RCC 7860 (cell line): ENCODE measurements at places on chromosomes 5 and 9.

- no peak for DNase-seq
Observed at GRCh38 chr5:100539519-100539918, 4.3 kb downstream of the FAM174A start.

GRCh38 chr5:62256161-62257019 is 49.6 kb upstream of the KIF2A start:
- DNase-seq: no peak

GRCh38 chr5:74035521-74035937 is 409.5 kb downstream of the ARHGEF28 start:
- peak; percentile 61 for DNase-seq

- DNase-seq: no peak
Observed at GRCh38 chr5:44871401-44871800, 62.7 kb downstream of the MRPS30 start.

DNA sequence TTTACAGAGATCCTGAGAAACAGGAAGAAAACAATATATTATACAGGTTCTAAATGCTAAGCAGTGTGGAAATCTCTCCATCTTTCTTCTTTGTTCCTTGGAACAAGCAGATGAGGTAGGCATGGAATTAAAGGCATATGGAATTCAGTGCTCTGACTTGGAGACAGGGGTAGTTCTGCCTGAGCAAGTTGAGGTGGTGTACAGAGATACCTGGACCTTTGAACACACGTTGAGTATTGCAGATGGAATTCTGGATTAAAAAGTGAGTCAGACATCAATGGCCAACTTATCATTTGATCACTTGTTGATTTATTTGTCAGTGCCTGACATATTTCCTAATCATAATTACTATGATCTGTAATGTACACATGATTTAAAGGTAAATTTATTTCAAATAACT is 293.9 kb upstream of the IRX4 start:
- no peak for DNase-seq

- DNase-seq: no peak
Observed at GRCh38 chr9:5563417-5563815, 53.1 kb downstream of the PDCD1LG2 start.

DNA sequence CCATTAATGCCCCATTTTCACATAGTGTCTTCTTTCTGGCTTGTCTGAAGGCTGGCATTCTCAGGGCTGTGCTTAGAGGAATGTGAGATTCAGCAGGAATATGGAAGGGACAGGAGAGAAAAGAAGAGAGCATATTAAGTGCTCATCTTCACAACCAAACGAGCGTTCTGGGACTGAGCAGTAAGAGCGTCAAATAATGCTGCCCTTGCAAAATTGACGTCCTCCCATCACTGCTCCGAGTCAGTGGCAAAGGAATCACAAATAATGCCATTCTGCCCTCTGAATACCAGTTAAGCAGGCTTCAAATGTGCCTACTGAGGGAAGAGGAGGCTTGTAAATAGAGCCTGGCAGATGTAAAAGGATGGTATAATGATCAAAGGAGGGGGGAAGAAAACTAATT is 351.2 kb downstream of the EBF1 start:
- no peak for DNase-seq

- DNase-seq: peak; percentile 99
Observed at GRCh38 chr5:10719965-10720364, 41.1 kb downstream of the DAP start.

DNA sequence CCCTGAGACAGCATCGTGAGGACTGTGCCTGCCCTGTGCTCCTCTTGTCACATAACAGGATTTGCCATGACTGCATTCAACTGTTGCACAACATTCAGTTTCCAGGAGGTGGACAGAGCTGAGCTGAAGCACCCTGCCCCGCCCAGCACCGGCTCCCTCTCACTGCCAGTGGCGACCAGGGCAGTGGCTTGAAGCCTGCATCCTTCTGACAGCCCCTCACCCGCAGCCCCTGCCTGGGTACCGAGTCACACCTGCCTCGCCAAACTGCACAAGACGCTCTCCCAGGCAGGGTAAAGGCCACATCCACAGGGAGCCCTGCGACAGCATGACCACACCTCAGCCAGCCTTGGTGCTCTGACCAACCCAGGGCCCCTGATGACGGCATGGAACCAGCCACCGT is 59.9 kb upstream of the ZNF354A start:
- DNase-seq: no peak

DNA sequence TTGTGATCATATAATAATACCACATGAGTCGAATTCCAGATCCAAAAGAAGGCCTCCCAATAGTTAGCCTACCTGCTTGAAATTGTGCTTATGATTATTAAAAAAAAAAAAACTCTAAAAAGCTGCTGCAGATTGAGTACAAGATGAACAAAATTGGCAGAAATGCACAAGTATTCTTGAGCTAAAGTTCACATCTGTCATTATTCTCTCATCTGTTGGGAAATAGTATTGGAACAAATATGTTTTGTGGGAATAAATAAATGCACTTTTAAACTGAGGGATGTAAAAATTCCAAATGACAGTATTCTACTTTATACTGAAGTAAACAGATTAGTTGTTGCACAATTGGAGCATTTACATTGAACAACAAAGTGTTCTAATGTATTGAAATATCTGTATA is 15.7 kb downstream of the DAB2 start:
- no peak for DNase-seq

DNA sequence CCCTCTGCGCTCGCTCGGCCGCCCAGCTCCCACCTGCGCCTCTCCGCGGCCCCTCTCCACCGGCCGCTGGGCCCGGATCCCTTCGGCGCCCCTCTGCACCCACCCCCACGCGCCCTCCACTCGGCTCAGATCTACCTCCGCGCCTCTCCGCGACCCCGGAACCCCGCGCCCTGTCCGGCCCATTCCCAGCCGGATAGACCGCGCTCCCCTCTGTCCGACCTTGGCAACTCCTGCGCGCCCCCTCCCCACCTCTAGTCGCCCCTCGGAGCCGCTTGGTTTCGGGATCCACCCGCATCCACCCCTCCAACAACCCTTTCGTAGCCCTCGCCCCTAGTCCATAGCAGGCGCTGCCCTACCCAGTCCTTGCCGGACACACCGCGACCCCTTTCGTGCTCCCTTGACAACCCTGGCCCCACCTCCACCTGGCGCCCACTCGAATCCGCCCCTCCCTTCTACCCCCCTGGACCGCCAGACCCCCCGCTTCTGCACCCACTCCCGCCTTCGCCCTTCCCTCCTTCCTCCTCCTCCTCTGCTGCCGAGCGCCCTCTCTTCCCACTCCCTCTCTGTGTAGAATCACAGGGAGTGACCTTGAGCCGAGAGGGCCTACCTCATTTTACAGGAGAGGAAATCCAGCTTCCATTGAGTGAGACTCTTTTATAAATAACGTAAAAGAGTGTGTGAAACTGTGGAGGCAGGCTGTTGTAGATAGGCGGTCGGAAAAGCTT is 525 bp upstream of the AK3 start:
- no peak for DNase-seq

GRCh38 chr5:106876665-106877194 is 794.0 kb downstream of the EFNA5 start:
- DNase-seq: no peak

- DNase-seq: no peak
Observed at GRCh38 chr5:117103703-117104102, 529.1 kb upstream of the SEMA6A start.

DNA sequence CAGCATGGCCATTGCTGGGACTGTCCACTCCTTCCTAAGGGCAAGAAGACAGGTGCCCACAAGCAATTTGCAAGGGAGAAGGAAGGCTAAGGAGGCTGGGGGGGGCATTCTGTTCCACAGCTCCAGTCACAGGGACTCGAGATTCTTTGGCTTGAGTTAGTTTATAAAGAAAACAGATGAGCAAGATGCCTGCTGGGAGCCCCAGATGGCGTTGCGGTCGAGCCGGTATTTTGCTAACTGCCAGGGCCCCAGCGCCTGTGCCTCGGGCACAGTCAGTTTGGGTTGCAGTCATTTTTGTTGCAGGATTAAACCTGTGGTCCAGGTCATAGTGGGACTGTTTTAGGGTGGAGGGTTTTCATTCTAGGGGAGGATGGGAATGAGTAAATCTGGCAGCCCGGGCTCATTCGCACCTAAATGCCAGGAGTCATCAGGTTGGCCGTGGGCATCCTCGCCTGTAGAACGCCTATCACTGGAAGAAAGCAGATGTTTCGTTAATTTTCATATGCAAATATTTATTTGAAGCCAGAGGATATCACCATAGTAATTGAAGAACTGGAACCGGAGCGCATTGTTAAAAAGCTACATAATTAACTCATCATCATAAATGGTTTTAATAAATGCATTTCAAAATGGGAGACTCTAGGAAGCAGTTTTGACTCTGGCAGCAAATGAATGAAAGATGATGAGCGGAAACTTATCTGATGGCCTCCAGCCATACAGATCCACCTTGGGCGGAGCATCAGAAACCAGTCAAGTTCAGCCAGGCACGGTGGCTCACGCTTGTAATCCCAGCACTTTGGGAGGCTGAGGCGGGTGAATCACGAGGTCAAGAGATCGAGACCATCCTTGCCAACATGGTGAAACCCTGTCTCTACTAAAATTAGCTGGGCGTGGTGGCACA is 87.1 kb upstream of the FCN2 start:
- DNase-seq: no peak

- DNase-seq: no peak
Observed at GRCh38 chr9:101966691-101967090, 228.2 kb upstream of the GRIN3A start.

DNA sequence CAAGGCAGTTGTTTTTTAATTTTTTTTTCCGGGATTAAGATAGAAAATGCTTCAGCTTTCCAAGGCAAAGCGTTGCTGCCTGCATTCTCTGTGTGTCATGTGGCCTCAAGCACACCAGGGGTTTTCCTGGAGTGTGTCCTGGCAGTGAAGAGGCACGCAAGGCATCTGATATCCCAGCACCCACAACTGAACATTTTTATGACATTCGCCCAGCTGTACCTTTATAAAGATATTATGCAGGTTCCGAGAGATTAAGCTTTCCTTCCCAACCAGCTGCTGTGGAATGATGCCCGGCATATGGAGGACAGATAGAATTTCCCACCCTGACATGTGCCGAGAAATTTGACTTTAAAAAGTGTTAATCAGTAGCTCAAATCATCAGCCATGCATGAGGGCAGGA is 205.6 kb downstream of the GADD45G start:
- DNase-seq: peak; percentile 66

DNA sequence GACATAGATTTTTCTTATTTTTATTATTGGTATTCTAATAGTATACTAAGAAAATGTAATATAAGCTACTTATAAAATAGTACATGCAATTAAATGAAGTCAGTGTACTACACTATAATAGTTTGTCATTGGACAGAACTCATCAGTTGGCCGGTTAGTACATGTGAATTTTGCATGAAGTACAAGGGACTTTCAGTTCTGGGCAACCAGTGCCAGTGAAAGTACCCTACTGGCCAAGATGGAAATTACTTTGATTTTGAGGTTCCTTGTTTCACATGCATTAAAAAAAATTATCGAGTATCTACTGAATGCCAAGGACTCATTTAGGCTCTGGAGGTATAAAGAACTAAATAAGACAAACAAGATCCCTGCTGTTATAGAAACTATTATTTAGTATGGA is 213.4 kb upstream of the ELL2 start:
- DNase-seq: no peak

DNA sequence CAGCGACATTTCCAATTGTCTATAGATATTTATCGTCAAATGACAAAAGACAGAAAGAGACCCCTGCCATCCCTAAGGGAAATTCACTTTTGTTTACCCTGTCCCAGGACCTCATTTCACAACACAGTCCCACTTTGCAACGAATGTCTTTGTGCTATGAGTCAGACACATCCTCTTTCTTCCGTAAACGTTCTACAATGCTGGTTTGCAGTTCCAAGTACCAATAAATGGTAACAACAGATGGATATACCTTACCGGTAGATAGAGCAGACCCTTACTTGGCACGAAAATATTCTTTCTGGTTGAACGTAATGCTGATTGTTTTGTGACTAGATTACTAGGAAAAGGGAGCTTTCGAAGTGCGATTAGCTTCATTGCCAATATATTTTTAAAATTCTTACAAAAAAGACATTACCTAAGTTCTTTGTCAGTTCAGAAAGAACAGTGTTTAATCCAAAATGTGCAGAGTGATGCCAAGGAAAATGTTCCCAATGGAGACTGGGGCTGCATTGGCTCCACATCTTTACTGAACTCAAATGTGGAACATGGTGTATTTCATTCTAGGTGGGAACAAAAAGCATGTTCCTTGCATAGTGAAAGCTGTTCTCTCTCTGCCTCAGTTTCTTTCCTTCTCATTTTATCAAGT is 202.5 kb upstream of the SLC27A6 start:
- DNase-seq: no peak

GRCh38 chr5:116672203-116672602 is 97.6 kb upstream of the SEMA6A start:
- DNase-seq: no peak

DNA sequence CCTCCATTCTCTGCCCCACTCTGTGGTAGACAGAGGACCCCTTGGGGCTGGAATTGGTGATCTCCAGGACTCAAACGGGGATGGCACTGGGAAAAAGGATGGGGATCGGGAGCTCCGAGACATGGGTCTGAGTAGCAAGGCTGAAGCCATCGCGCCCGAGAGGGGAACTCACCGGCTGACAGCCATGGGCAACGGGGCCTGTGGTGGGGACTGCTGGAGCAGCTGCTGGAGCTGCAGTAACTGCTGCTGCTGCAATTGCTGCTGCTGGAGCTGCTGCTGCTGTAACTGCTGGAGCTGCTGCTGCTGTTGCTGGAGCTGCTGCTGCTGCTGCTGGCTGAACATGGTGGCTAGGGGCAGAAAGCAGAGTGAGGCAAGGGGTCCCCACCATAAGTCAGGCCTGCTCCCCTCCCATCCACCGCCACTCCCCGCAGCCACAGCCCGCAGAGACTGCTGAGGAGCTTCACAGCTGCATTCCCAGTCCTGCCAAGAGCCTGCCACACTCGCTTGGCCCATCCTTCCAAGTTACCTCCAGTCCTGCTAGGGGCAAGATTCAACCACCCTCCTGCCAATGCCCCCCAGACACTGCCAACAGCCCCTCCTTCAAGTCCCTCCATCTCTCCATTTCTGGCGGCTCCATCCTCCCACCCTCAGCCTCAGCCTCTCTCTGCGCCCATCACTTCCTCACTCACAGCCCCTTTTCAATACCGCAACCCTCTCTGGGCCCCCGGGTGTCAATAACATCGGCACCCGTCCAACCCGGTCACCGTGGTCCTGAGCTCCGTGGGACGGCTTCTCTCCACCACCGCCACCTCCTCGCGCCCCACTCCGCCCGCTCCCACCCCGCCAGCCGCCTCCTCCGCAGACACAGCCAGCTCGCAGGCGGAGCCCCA is 611 bp downstream of the CIZ1 start:
- DNase-seq: no peak

DNA sequence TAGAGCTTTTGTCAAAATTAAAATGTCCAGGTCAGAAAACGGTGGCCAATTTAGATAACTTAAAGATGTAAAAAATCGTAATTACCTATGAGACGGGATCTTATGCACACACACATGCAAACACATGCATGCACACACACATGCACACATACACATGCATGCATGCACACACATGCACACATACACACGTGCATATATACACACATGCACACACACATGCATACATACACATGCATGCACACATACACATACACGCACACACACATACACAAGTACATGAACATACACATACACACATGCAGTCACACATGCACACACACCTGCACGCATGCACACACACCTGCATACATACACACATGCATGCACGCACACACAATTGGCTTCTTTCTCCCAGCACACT is 362.0 kb downstream of the IRX1 start:
- no peak for DNase-seq

GRCh38 chr5:113807427-113807991 is 294.0 kb downstream of the YTHDC2 start:
- DNase-seq: no peak

- DNase-seq: peak; percentile 38
Observed at GRCh38 chr5:115321309-115321708, 24.9 kb upstream of the CCDC112 start.

- DNase-seq: no peak
Observed at GRCh38 chr9:97908705-97909104, 13.6 kb downstream of the TRMO start.
